ENCODE measurements at places on chromosomes 3 and 15.

- DNase-seq, result no peak
Observed at GRCh38 chr3:131193641-131194238, 167.1 kb downstream of the NEK11 start.

DNA sequence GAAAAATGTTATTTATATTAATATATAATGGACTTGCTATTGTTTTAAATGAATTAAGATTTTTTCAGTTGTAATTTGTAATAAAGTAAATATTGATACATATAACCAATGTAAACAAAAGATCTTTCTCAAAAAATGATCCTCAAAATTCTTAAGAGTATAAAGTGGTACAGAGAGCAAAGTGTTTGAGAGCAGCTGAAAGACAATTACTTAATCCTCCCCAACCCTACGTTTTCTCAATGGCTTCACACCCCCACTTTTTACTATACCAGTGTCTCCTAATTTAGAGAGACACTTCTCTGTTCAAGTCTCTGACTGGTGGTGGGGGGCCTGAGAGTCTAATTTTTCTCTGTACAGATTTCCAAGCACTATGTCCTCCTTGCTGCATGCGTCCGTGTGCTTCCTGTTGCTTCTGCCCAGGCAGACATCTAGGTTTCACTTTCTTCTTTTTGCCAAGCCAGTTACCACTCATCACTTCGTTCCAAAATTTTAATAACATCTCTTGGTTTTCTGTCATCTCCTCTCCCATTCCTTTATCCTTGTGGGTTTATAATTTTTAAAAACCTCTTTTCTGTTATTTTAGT lies 276.3 kb upstream of the DNAJC19 start:
- no peak for DNase-seq

DNA sequence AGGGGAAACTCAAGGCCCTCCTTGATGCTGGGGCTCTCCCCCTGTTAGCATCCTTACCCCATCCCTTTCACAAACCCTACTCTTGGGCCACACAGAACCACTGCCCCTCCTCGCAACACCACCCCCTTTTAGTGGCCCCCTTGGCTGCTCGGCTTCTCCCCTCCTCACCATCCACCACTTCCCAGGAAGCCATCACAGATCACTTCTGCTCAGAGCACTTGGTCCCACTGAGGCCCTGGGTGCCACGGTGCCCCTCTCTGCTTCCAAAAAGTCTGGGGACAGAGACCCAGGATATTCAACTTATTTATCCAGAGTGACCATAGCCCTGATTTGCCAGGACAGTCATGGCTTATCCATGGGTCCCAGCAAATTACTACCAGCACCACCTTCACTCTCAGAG lies 2.4 kb downstream of the RHCG start:
- DNase-seq, result no peak

DNA sequence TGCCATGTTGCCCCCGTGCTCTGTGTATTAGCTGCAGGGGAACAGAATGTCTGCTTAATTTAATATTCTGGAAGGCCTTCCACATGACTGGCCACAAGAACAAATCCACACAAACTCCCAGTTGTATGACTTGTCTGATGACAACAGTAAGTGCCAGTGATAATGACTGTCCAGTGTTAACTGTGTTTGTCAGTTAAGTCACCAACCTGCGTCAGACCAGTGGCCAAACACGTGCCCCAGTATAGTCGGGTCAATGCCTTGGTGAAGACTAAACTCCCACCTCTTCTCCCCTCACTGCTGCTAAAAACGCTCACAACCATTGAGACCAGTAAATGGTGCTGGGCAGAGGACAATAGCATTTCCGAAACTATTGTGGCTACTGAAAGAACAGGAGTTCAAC lies 9.8 kb upstream of the ATP13A5 start:
- DNase-seq, result no peak

- no peak for DNase-seq
Observed at GRCh38 chr3:73584873-73585272, 39.9 kb downstream of the PDZRN3 start.

All from activated CD8-positive, alpha-beta memory T cell treated with anti-CD3 and anti-CD28 coated beads for 4 hours (primary cell).